Ammon's horn (tissue), 1 donor: ENCODE measurements at places on chromosomes 2 and 18.

DNA sequence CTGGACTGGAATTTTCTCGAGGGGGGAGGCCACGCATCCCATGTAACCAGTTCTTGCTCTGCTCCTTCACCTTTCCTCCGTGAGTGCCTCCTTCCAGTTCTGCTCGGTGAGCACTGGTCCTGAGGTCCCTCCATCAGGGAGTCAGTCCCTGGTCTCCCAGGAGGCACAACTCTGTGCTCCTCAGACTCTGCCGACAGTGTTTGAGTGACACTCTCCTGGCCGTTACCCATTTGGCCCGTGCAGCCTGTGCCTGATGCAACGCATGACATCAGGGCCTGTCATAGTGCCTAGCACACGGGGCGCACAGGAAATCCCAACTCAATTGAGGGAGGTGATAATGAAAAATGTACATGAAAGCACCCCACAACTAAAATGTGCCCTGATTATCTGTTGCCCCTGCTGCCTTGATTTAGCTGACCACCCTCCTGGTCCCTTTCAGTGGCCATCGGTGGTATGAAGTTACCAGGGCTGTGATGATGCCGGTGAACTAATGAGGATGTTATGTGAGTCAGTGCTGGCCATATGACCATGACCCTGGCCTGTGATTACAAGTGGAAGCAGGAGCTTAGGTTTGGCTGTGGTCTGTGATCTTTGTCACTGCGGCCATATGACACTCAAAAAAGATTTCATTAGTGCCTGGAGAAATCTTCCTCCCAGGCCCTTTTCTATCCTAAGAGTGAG, 144.6 kb downstream of the TDRD15 start:
- no peak for DNase-seq

DNA sequence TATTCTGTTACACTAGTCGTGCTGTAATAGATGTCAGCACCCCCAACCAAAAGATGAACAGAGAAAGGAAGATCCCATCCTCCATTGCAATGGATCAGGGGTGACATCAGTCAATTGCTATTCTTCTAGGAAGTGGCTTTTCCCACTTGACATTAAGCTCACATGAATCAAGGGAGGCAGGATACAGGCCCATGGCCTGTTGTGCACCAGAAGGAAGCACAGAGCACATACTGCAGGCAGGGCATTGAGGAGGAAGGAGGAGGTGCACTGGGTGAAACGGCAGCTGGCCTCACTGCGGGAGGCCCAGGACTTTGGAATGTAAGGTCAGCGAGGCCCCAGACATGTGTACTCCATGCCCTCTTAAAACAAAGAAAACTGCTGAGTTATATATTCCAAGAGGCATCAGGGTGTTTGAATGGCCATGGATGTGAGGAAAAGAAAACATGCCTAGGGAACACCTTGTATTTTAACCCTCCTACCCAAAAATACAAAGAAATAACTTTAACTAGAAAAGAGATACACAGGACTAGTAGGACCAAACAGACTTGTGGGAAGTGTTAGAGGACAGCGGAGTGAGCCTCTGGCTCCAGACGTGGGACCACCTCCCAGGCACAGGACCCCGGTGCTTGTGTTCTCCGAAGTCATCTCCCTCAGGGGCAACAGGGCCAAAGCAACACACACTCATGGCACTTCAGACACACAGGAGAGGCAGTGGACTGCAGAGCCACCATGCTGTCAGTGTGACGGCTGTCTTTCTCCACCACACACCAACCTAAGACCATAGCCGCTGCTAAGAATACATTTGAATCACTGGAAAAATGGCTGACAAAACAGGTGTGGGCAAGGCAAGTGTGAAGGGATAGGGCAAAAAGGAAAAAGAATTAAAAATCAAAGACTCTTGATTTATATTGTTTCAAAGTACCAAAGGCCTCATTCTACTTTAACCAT, 51.4 kb upstream of the RIOK3 start:
- no peak for DNase-seq

GRCh38 chr18:5890331-5891183, 4.8 kb downstream of the TMEM200C start:
- no peak for DNase-seq

DNA sequence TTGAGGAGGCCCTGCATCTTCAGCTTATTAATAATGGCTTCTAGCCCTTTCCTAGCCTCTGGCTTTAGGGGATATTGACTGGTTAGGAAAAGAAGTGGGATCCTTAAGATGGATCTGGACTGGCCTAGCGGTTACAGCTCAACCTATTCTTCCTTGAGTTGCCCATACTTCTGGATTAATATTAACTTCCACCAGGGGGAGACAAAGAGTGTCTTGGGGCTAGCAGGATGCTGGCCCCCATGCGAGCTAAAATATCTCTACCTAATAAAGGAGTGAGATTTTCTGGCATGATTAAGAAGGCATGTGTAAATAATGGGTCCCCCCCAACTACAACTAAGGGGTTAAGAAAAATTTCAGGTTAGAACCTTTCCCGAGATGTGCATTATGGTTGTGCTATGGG, 23.2 kb upstream of the PLA2R1 start:
- DNase-seq: no peak

GRCh38 chr2:241237949-241238371, 49.5 kb downstream of the ANO7 start:
- DNase-seq: no peak

DNA sequence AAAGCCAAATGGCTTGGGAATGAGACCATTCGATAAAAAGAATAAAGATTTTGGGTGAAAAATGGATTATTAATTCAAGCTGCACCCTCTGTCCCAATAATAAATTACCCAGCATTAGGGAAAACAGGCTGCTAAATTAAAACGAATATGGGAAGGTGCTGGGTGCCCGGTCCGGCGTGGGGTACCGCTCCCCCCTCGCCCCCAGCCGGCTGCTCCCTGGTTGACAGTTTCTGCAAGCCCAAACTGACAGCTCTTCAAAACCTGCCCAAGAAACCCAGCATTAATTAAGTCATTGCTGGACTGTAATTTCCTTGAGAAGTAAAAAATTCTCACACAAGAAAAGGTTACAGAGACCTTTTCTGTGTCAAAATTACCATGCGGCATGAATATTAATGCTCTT, 98.6 kb downstream of the PTGR3 start:
- DNase-seq: no peak

DNA sequence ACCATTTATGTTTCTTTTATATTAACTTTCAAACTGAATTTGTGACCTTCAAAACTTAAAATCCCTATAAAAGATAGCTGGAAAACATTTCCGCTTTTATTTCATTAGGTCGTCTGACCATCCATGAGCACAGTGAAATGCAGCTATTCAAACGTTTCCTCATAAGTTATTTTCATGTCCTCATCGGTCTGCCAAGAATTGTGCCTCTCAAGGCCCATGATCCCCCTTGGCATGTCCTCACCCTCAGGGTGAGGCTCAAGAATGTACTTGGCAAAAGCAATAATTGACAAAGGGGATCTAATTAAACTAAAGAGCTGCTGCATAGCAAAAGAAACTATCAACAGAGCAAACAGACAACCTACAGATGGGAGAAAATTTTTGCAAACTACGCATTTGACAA, 12.4 kb downstream of the SLC66A2 start:
- DNase-seq: no peak

- DNase-seq: peak; percentile 45
Observed at GRCh38 chr2:102005989-102006885, 14.5 kb downstream of the IL1R2 start.

- no peak for DNase-seq
Observed at GRCh38 chr18:35827275-35827902, 145.1 kb upstream of the RMP24 start.

GRCh38 chr18:2027756-2028155, 543.5 kb downstream of the METTL4 start:
- no peak for DNase-seq

DNA sequence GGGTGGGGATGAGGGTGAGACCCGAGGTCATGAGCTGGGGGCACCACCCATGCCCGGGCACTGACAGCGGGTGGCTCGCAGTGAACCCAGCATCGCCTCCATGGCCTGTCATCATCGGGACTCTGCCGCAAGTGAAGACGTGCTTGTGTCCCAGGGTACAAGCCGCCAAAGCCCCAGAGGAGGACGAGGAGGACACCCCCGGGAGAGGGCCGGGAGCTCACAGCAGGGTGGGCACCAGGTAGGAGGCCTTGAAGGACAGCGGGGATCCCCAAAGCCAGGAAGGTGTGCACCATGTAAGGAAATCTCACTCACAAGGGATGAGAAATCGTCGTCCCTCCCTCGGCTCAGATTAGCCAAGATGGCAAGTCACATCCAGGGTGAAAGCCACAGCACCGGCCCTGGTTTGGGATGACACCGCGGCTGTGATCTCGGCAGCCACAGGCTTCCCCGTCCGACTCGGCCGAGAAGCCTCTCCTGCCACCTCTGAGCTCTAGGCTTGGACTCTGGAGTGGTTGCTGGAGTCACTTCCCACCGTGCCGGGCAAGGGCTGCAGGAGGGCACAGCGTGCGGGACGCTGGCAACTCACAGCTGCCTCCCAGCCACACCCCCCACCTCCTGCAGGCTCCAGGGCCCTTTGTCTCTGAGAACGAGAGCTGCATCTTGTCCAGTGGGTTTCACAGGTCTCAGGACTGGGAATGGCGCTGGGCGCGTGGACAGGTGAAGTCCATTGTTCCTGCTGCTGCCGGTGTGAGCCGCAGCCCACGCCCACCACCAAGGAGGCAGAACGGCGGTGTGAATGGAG, 81.6 kb upstream of the CTDP1 start:
- no peak for DNase-seq

GRCh38 chr2:19632403-19632991, 269.3 kb downstream of the TTC32 start:
- no peak for DNase-seq

DNA sequence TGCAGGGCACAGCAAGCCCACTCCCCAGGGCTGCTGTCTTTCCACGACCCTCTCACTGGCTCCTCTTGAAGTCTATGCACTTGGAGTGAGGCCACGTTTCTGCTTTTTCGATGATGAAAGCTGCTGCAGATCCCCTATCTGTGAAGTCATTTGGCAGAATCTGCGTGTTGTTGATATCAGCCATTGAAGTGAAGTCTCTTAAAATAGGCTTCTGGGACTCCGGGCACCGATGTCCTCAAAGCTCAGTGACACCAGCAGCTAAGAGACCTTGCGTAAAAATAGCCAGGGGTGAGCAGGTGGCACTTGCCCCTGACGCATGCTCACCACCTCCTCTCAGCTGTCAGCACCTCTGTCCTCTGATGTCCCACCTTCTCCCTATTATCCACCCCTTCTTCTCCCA, 89.4 kb upstream of the FHL2 start:
- no peak for DNase-seq

- DNase-seq: no peak
Observed at GRCh38 chr18:45656194-45656770, 41.0 kb downstream of the SLC14A2 start.

GRCh38 chr18:58682429-58683069, 11.3 kb downstream of the MALT1 start:
- peak; percentile 5 for DNase-seq

DNA sequence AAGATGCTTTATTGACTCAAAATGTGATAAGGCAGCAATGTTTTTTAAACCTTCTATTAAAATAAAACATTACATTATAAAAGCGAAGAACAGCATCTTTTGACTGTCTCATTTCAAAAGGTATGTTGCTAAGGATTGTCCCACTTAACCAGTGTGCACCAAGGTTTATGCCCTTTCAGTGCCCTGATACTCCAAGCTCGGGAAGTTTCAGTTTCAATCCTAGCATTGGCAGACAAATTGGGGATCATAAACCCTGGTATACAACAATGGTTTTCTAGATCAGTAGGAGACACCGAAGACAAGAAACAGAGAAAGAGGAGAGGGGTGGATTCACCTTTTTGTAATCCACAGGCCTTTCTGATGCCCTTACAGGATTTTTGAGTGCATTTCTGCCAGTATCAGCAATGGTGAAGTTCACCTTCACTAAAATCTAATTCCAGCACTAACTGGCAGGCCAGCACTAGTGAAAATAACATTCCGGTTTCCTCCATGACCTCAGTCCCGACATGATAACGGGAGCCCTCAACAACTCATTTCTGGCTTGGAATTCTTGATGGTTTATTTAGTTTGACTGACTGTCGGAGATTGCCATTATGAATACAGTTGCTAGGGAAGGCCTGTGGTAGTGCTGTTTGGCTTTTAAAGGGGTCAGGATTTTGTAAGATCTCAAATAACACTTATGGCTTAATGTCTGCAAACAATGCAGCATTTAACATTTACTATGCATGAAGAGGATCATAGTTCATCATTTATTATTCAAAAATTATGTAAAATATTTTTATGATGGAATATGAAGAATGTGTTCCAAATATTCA, 33.3 kb upstream of the FIGN start:
- no peak for DNase-seq

- DNase-seq: peak; percentile 19
Observed at GRCh38 chr2:204108330-204108751, 171.8 kb downstream of the ICOS start.

- no peak for DNase-seq
Observed at GRCh38 chr2:59566739-59567138, 986.7 kb downstream of the BCL11A start.

GRCh38 chr2:37549598-37549997, 121.8 kb downstream of the CDC42EP3 start:
- no peak for DNase-seq

DNA sequence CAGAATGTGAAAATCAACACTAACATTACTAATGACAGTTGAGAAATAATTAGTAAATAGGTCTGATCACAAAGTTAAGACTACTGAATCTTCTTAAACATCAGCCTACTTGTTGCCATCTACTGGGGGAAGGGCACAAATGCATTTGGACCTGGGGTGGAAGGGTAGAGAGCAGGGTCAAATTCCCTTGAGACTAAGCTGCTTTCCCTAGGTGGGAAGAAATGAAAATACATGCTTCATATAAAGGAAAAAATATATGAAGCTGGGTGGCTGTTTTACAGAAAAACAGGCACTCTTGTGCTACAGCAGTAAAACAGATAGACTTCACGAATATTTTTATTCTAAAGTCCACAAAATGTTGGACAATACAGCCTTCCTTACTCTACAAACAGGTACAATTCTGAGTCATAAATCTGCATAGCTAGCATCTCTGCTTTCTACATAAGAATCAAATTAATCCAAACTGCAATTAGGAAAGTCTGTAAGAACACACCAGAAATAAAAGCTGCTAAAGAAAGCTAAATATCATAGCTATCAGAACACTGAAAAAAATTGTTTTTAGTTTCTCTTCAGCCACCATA, 10.9 kb downstream of the TRIP12 start:
- peak; percentile 40 for DNase-seq

DNA sequence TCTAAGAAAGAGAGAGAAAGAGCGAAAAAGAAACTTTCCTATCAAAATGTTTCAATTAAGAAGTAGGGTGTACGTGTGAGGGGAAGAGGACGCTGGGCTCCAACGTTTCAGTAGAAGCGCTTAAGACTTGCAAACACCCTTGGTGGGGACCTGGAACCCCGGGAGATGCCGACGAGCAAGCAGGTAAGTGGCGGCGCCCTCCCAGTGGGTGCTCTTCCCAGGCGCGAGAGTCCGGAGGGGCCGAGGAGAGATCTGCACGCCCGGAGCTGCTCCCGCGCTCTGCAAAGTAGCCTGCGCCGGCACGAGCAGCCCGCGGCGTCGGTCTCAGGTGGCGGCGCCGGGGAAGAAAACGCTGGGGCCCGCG, 678 bp upstream of the OTX1 start:
- no peak for DNase-seq

DNA sequence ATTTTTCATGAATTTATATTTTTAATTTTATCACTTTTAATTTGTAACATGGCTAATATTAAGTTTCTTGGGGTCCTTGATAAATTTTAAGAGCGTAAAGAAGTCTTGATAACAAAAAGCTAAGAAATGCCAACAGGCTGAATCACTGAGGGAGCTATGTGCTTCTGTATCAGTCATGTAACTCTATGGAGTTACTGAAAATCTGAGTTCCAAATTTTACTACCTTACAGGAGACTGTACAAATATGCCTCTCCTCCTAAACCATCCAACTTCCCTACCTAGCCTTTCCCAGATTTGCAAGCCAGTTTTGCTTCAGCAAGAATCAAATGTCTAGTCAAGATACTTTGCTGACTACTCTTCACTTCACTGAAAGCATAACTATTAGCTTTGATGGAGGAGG, 35.7 kb downstream of the FEZ2 start:
- DNase-seq: no peak
